Neuronal stem cell (in vitro differentiated cells): ENCODE measurements at places on chromosomes 12 and 14.

- no peak for DNase-seq
- no peaks in the 10 kb centered on the region for H3K27me3 ChIP-seq
- H3K4me1 ChIP-seq: no peaks in the 10 kb centered on the region
- H3K36me3 ChIP-seq: no peaks in the 10 kb centered on the region
- H3K4me3 ChIP-seq: no peak overlapping the region
- H3K27ac ChIP-seq: no peak overlapping the region
Measured at GRCh38 chr12:121079736-121080272, 40.8 kb upstream of the OASL start.

- no peak for DNase-seq
- no peaks in the 10 kb centered on the region for H3K27me3 ChIP-seq
- peaks cover 21% of the 10 kb centered on the region for H3K4me1 ChIP-seq
- H3K4me3 ChIP-seq: no peak overlapping the region
Measured at GRCh38 chr12:109759595-109759994, 46.0 kb downstream of the FAM222A start.

DNA sequence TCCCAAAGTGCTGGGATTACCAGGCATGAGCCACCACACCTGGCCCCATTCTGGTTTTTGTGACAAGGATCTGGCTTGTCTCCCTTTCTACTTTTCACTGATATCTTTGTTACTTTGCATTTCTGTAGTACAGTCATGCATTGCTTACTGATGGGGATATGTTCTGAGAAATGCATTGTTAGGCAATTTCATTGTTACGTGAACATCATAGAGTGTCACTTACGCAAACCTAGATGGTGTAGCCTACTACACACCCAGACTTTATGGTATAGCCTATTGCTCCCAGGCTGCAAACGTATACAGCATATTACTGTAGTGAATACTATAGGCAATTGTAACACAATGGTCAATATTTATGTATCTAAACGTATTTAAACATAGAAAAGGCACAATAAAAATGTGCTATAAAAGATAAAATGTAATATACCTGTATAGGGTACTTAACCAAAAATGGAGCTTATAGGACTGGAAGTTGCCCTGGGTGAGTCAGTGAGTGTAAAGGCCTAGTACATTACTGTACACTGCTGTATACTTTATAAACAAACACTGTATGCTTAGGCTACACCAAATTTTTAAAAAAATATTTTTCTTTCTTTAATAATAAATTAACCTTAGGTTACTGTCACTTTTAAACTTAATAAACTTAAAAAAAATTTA, 16.0 kb downstream of the MRPL42 start:
- H3K4me3 ChIP-seq: no peak overlapping the region
- H3K4me1 ChIP-seq: no peaks in the 10 kb centered on the region
- no peak for DNase-seq
- H3K27me3 ChIP-seq: no peaks in the 10 kb centered on the region

DNA sequence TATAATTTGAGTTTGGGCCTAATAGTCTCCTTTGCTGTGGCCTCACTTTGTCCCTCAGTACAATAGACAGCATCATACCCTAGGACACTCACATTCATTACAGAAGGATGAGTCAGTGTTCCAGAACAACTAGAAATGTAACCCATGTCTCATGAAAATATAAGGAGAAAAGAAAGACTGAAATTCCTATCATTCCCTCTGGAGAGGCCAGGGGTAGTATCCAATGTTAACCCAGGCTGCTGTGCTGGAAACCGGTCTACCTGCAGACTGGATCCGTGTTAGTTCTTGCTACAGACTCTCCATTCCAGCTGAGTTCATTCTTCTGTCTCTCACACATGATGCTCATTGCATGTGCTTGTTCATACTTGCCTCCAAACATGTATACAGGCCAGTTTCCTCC, 75.8 kb upstream of the HOXC13 start:
- no peak overlapping the region for H3K4me3 ChIP-seq
- H3K27ac ChIP-seq: no peak overlapping the region
- no peaks in the 10 kb centered on the region for H3K27me3 ChIP-seq
- H3K4me1 ChIP-seq: peaks cover 5% of the 10 kb centered on the region
- DNase-seq: no peak
- no peaks in the 10 kb centered on the region for H3K36me3 ChIP-seq

DNA sequence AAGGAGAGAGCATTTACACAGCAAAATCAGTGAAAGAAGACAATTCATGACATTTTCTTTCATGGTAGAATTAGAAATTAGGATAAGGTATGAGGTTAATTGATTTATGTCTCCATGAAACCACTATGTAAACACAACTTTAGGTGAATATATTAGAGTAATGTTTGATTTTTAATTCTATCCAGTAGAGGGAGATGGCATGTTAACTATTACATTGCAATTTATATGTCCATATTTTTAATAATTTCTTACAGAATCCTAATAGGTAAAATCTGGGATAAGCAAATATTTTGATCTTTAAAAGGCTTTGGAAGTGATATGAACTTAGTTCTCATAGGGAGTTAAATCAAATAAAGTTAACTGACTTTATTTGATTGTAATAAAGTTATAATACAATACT, 373.4 kb upstream of the PDE3A start:
- H3K27ac ChIP-seq: no peak overlapping the region
- no peaks in the 10 kb centered on the region for H3K36me3 ChIP-seq
- H3K4me3 ChIP-seq: no peak overlapping the region
- DNase-seq: no peak
- peaks cover 2% of the 10 kb centered on the region for H3K4me1 ChIP-seq

DNA sequence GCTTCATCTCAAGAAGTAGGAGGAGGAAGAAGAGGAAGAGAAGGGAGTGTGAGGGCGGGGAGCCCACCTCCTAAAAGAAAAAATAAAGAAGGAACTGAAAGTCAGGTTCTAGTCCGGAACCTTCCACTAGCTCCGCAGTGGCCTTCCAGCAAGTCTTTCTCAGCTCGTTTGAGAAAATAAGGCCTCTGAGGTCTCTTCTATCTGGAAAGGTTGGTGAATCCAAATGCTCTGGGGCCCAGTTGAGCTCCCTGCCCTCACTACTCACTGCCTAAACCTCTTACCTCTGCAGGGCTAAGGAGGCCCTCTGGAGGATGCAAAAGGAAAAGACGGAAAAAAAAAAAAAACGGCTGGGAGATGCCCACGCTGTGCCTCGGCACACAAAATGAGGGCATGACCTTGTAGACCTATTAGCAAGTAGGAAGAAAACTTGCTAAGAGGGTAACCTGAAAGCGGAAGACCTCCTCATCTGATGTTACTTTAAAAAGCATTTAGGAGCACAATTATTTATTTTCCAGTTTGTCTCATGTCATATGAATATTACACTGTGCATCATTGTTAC, 35.9 kb downstream of the FBLN5 start:
- H3K4me3 ChIP-seq: no peak overlapping the region
- no peaks in the 10 kb centered on the region for H3K4me1 ChIP-seq
- H3K27me3 ChIP-seq: no peaks in the 10 kb centered on the region
- DNase-seq: peak; percentile 26
- H3K36me3 ChIP-seq: no peaks in the 10 kb centered on the region
- no peak overlapping the region for H3K27ac ChIP-seq

DNA sequence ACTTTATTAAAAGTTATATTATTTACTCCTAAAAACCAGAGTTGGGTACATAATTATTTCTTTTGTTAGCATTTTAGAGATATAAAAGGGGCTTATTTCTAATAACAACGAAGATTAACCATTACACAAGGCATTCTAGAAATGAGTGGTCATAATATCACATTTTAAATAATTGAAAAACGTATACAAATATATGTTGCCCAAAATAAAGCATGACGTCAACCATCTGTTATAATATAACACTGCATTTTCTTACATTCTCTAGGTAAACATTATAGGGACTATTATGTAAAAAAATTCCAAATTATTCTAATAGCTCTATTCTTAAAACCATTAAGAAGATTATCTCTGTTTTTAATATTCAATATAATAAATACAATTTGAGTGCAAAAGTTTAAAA, 455.1 kb upstream of the GARIN6 start:
- H3K4me1 ChIP-seq: peaks cover 8% of the 10 kb centered on the region
- no peak overlapping the region for H3K27ac ChIP-seq
- H3K4me3 ChIP-seq: no peak overlapping the region
- no peaks in the 10 kb centered on the region for H3K36me3 ChIP-seq
- no peaks in the 10 kb centered on the region for H3K27me3 ChIP-seq

- H3K27ac ChIP-seq: no peak overlapping the region
- H3K4me3 ChIP-seq: no peak overlapping the region
- no peaks in the 10 kb centered on the region for H3K36me3 ChIP-seq
- no peaks in the 10 kb centered on the region for H3K4me1 ChIP-seq
Measured at GRCh38 chr14:81144824-81145603, 75.7 kb downstream of the GTF2A1 start.

DNA sequence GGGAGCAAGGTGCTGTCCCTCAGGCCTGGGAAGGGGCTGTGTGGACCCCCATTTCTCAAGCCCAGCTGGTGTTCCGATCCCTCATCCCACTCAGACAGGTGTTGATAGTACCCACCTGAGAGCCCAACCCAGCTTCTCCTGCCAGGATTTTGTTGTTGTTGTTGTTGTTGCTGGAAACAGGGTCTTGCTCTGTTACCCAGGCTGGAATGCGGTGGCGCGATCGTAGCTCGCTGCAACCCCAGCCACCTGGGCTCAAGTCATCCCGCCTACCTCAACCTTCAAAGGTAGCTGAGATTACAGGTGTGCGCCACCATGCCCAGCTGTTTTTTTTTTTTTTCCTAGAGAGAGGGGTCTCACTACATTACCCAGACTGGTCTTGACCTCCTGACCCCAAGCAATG, 209.9 kb downstream of the PHETA1 start:
- H3K36me3 ChIP-seq: no peaks in the 10 kb centered on the region
- no peak for DNase-seq
- no peaks in the 10 kb centered on the region for H3K27me3 ChIP-seq

DNA sequence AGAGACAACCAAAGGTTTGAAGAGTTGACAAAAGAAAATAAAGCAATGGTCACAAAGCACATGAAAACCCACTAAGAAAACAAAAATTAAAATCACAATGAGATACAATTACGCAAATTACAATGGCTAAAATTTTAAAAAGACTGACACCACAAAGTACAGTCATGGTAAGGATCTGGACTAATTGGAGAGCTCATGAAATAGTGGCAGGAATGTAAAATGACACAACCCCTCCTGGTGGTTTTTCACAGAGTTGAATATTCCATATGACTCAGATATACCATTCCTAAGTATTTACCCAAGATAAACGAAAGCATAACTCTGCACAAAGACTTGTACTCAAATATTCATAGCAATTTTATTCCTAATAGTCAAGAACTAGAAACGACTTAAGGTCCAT, 65.9 kb downstream of the NOVA1 start:
- no peak overlapping the region for H3K4me3 ChIP-seq
- H3K36me3 ChIP-seq: no peaks in the 10 kb centered on the region
- H3K27me3 ChIP-seq: no peaks in the 10 kb centered on the region
- H3K27ac ChIP-seq: no peak overlapping the region
- no peaks in the 10 kb centered on the region for H3K4me1 ChIP-seq

DNA sequence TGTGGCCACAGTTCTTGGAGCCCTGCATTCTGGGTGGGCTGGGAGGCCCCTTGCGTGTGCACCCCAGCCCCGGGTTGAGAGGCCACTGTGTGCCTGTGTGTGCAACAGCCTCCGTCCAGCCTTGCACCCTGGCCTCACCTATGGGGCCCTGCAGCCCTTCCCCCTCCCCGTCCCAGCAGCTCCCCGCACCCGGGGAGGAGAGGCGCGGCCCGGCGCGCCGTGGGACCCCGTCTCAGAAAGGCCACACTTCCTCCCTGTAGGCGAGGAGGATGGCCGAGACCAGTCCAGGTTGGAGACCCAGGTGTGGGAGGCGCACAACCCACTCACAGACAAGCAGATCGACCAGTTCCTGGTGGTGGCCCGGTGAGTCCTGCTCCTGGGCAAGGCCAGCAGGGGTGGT, 16.6 kb upstream of the CRIP2 start:
- no peaks in the 10 kb centered on the region for H3K27me3 ChIP-seq
- H3K4me1 ChIP-seq: no peaks in the 10 kb centered on the region
- H3K27ac ChIP-seq: no peak overlapping the region
- peaks cover 75% of the 10 kb centered on the region for H3K36me3 ChIP-seq
- DNase-seq: no peak

GRCh38 chr12:53067074-53067992, 11.9 kb downstream of the SPRYD3 start:
- no peak overlapping the region for H3K4me3 ChIP-seq
- H3K27me3 ChIP-seq: no peaks in the 10 kb centered on the region
- H3K27ac ChIP-seq: no peak overlapping the region

GRCh38 chr12:45934956-45935355, 55.4 kb downstream of the SCAF11 start:
- DNase-seq: no peak
- no peaks in the 10 kb centered on the region for H3K4me1 ChIP-seq
- peaks cover 75% of the 10 kb centered on the region for H3K36me3 ChIP-seq
- no peak overlapping the region for H3K4me3 ChIP-seq
- H3K27me3 ChIP-seq: no peaks in the 10 kb centered on the region

GRCh38 chr12:121791671-121792551, 1.6 kb downstream of the RHOF start:
- H3K4me1 ChIP-seq: peaks cover 9% of the 10 kb centered on the region
- H3K4me3 ChIP-seq: no peak overlapping the region
- H3K27ac ChIP-seq: no peak overlapping the region
- H3K27me3 ChIP-seq: peaks cover 2% of the 10 kb centered on the region
- H3K36me3 ChIP-seq: peaks cover 11% of the 10 kb centered on the region

DNA sequence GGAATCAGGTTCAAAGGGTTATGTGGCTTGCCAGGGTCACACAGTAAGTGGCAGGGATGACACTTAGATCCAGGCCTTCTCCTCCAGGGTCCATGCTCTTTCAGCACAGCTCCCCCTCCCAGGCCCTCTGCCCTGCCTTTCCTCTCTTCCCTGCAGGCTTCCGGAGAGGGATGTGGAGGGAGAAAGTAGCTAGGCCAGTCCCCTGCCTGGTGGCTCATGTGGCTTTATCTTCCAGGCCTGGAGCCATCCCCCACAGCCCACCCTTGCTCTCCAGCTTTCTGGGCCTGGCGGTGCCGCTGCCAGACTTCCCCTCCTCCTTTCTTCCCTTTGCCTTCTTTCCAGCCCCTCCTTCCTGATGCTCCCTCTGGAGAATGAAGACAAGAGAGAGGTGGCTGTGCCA, 1.7 kb downstream of the PSMB11 start:
- no peak overlapping the region for H3K4me3 ChIP-seq
- no peak for DNase-seq
- H3K27me3 ChIP-seq: no peaks in the 10 kb centered on the region
- peaks cover 6% of the 10 kb centered on the region for H3K36me3 ChIP-seq
- peaks cover 5% of the 10 kb centered on the region for H3K4me1 ChIP-seq

- no peak overlapping the region for H3K27ac ChIP-seq
- H3K4me3 ChIP-seq: no peak overlapping the region
- no peak for DNase-seq
- no peaks in the 10 kb centered on the region for H3K4me1 ChIP-seq
- H3K27me3 ChIP-seq: no peaks in the 10 kb centered on the region
Measured at GRCh38 chr14:67952786-67953185, 133.2 kb downstream of the RAD51B start.

GRCh38 chr14:73889376-73889775, 2.7 kb downstream of the ZNF410 start:
- no peak overlapping the region for H3K4me3 ChIP-seq
- H3K27me3 ChIP-seq: no peaks in the 10 kb centered on the region
- H3K36me3 ChIP-seq: peaks cover 4% of the 10 kb centered on the region
- no peak for DNase-seq
